Activated T-helper 2 cell treated with anti-CD3 and anti-CD28 coated beads, Interferon-gamma antibody, Interleukin-2, Interleukin-4, amounts not matched to agents 10 μg/mL and 5 μg/mL and 100 μg/mL, durations not matched to agents 14 hours and 24 hours and 36 hours (primary cell): ENCODE measurements at places on chromosomes 5 and 9. TPM values are rescaled to one million over a fixed set of nuclear protein-coding genes. Genes with fewer than 3 reads are reported as not detected.

The RCL1 gene
- total RNA-seq: 34.5 and 36.3 TPM in 2 replicates

The MAP1B gene
- 0.32 and 0.57 TPM in 2 replicates for total RNA-seq

The PCDHB3 gene
- total RNA-seq: not detected in 2 replicates

The CCNJL gene
- total RNA-seq: not detected in 2 replicates

The ACOT12 gene
- total RNA-seq: not detected in 2 replicates
